ENCODE measurements at places on chromosomes 12 and 14.

DNA sequence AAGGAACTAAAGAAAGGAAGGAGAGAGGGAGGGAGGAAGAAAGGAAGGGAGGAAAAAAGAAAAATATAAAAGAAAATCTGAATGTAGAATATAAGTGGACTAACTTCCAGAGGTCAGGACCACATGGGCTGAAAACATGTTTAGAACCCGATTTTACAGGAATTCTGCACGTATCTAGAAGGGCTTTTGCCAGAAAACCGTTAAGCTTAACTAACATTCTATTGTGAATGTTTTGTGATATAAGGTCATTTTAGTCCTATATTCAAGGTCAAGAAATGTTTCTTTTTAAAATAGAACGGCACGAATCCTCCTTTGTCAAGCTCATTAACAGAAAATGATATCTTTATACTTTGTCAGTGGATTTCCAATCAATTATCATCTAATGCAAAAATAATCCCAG is 13.1 kb downstream of the PTCSC3 start:
- DNase-seq = no peak

DNA sequence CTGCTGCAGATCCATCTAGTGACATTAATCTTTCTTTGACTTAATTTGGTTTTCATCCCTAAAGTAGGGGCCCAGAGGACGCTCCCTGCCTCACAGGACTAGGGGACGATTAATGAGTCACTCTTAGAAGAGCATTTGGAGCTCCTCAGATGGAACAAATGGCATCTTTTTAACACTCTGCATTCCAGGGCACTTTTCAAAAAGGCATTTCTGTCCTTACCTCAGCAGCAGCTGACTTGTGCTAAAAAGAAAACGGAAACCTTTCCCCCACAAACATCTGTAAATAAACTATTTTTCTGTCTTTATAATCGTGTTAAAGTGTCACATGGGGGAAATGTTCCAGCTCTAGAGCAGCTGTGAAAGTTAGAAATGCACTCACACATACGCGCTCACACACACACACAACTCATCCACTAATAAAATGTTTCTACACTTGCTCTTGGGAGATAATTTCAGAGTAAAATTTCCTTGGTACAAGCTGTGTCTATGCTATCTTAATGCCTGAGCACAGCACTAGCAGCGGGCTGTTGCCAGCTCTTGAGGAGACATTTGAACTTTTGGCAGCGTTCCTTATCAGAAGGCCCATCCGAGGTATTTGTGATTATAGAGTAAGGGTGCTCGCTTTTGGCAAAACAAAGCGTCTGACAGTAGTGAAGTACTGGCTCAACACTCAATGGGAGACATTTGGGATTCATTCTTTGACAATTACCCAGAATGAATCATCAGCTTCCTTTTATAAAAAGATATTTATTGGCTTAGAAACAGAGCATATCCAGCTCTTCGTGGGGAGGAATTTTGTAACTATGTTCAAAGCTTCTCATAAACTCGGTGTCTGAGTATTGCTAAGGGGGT is 141.3 kb downstream of the PLXNC1 start:
- no peak for DNase-seq

- no peak for DNase-seq
Measured at GRCh38 chr12:92164712-92165111, 19.1 kb upstream of the BTG1 start.

- no peak for DNase-seq
Measured at GRCh38 chr12:122841544-122842321, 6.5 kb downstream of the HIP1R start.

DNA sequence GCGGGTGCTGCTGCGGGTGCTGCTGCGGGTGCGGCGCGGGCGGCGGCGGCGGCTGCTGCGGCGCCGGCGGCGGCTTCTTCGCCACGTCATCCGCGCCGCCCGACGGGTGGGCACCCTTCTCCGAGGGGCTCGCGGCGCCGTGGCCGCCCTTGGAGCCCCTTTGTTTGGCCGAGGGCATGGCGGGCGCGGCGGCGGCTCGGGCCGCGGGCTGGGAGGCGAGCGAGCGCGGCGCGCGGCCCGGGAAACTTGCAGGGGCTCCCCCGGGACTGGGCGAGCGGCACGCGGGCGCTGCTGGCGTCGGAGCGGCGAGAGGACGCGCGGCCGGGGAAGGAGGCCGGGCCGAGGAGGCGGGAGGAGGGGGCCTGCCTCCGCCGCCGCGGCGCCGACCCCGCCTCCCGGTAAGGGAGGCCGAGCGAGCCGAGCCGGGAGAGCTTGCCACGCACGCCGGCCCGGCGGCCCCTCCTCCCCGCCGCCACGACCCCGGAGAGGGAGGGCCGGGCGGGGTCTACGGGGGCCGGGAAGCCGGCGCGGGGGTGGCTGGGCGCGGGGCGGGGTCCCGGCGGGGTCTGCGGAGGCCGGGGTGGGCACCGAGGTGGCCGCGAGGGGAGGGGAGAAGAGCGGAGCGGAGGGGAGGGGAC is at the start of gene CKAP4:
CKAP4 (minus strand) TSS at position 347 of the 638 bp plus-strand sequence; CDS start at position 178, 169 bp downstream.
- DNase-seq = peak; percentile 37

- no peak for DNase-seq
Measured at GRCh38 chr12:126243814-126244440, 1178.7 kb downstream of the AACS start.

DNA sequence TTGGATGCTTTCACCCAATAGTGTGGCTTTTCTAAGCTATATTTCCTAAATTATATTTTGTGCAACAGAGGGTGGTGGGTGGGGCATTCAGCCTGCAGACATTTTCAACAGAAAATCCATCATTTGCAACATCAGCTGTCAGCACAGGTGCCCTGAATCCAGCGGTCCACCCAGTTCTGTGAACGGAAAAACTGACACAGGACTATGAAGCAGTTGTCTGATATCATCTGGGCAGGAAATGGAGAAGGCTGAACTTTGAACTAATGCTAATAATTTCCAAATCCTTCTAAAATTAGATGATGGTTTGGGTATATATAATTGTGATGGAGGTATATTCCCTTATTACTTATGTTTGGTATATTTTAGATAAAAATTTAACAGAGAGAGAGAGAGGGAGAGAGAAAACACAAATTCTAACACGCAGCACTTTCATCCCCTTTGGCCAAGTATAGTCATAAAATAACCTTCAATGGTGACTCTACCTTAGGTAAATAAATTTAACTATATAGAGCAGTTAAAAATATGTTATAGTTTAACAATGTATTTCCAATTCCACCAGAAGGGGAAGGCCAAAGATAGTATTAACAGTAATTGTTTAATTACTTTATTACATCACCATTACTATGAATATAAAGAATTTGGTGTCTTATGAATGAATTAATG is 58.3 kb upstream of the PTPRB start:
- DNase-seq = no peak

DNA sequence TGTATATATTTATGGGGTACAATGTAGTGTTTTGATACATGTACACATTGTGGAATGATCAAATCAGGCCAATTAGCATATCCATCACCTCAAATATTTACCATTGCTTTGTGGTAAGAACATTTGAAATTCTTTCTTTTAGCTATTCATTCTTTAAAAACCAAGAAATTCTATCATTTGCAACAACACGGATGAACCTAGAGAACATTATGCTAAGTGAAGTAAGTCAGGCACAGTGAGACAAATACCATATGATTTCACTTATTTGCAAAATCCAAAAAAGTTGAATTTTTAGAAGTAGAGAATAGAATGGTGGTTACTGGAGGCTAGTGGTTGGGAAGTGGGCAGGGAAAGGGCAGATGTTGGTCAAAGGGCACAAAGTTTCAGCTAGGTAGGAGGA is 129.3 kb upstream of the PTPRQ start:
- no peak for DNase-seq

- DNase-seq = no peak
Measured at GRCh38 chr14:47257013-47257412, 418.4 kb downstream of the MDGA2 start.

DNA sequence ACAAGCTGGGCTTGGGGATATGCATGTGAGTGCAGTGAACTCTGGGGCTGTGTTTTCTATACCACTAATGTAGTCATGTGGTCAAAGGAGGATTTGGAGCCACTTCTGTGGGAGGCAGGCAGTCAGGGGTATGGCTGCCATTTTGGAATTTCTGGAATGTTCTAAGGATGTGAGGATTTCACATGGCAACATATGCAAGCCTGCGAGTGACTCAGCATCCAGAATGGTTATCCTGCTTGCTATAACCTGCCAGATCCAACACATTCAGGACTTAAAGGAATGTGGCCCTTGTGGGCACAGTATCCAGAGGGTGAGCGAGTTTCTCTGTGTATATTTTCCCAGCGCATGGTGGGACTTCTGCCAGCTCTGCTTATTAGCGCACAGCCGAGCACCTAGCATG is 249.2 kb upstream of the PWP1 start:
- DNase-seq = no peak

DNA sequence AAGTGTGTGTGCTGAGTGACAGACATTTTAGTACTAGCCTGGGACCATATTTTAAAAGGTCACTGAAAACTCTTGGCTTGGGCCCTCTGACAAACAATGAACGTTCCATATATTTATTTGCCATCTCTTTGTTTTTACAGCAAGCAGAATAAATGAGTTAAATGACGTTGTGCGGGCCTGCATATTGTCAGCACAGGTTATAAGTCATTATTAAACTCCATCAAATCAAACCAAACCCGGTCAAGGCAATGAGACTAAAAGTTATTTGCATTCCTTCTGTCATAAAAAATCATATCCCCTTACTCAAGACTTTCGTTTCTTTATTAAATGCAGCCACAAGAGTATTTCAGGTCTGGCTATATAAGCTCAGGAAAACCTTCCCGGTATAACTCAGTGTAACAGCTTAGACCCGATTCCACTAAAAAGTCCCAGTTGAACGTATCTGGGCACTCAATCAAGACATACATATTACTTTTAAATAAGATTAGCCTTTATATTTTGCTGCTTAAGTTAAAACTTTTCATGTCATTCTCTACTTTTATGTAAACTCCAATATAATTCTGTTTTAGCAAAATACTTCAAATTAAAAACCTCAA is 84.9 kb downstream of the DICER1 start:
- no peak for DNase-seq

GRCh38 chr12:100391856-100392255 is 35.0 kb downstream of the SLC17A8 start:
- DNase-seq = no peak

DNA sequence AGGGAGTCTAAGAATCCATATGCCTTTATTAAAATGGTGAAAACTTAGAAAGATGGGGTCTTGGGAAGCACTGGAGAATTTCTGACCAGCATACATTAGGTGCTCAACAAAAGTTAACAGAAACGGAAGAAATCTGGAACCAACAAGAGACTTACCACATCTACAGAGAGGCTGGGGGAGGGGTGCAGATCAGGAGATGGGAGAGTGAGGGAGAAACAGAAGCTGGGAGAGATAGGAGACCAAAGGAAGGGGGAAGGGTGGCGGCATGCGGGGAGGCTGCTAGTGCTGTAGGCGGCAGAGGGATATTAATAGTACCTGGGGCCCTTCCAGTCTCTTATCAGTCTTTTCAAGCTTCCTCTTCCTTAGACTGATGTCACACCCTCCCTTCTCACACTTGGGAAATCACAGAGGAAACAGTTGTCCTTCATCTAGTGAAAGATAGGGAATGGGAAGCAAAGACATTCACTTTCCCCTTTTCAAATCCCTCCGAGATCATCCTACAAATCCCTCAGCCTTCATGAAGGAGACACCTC is 18.1 kb downstream of the ZBTB39 start:
- no peak for DNase-seq

DNA sequence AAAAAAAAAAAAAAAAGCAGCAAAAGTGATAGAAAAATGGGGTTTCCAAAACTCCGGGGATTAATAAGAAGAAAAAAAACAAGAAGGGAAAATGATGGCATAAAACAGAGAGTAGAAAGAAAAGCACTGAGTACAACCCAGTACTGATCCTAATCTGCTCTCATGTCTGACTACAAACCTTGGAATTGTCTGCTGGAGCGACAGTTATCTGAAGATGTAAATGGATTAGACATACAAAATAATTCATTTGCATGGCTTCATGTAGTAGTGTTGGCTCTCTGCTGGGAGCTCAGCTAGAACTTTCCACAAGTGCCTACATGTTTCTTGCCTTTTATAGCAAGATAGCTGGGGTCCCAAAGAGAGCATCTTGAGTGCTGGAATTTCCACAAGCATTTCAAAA is 34.2 kb downstream of the ZCRB1 start:
- DNase-seq = no peak

DNA sequence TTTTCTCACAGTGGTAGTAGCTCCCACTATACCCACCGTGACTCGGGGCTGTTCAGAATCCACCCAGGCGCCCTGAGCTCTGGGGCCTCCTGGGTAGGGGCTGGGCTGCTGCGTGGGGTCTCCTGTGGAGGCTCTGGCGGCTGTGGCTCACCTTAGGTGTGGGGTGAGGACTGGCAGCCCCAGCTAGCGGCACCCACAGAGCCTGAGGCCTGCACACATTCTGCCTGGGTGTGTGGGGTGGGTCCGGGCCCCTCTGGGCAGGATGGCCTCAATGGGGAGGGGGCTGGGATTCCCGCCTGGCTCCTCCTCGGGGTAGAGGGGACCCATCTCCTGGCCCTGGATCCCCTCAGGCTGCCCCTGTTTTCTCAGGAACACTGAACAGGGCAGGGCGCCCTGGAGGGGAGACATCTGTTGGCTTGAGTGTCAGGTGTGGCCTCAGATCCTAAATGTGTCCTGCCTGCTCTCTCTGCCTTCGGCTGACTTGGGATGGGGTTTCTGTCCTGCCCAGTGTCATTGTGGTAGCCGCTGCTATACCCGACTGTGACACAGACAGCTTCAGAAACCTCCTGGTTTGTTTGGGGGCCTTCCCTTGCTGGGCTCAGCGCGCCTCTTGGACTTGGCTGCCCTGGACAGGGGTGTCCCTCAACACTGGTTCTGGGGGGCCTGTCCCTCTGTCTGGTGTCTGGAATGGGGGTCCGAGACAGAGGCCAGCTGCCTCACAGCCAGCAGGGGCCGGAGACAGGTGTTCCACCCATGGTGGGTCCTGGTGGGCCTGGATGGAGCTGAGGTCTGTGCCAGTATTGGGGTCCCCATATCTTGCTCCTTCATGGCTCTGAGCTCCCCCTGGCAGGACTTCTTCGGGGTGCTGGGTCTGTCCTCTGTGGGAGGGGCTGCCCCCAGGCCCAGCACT is 354.9 kb downstream of the TMEM121 start:
- no peak for DNase-seq

DNA sequence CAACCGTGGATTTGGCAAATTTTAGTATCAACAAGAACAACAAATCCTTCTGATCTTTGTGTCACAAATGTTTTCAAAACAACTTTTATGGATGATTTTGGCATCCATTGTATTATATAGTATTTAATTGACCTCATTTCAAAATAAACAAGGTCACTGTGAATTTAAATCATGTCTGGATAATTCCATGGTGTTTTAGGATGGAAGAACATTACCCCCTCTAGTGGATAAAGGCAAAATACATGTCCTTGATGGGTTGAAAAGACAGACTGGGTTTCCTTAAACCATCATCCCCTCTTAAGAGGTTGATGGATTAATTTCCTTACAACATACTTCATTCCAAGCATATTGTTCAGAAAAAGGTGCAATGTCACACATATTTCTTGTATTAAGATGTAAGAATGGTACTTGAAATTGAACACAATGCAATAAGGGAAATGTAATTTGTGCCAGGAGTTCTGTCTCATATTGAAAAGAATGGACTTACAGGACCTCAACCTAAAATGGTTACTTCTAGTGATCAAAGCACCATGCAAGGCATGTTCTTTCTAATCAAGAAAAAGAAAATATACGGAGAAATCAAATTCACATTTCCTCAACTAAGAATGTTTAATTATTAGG is 352.0 kb downstream of the BCAT1 start:
- DNase-seq = no peak

All from stimulated activated CD4-positive, alpha-beta T cell treated with anti-CD3 and anti-CD28 coated beads, Interleukin-2, amount 100 ng/mL, for 48 hours (primary cell).